CD4-positive, alpha-beta T cell treated with Interleukin-6 at 100 ng/mL for 8 hours (primary cell): ENCODE measurements at places on chromosomes 16 and 17.

- no peak for DNase-seq
Measured at GRCh38 chr16:49484451-49484849, 110.8 kb downstream of the C16orf78 start.

GRCh38 chr17:77863814-77864161 lies 94.7 kb upstream of the TNRC6C start:
- DNase-seq, result no peak

- no peak for DNase-seq
Measured at GRCh38 chr17:37212179-37212578, 163.6 kb upstream of the C17orf78 start.

- DNase-seq, result no peak
Measured at GRCh38 chr16:3908951-3909437, 28.5 kb upstream of the CREBBP start.

DNA sequence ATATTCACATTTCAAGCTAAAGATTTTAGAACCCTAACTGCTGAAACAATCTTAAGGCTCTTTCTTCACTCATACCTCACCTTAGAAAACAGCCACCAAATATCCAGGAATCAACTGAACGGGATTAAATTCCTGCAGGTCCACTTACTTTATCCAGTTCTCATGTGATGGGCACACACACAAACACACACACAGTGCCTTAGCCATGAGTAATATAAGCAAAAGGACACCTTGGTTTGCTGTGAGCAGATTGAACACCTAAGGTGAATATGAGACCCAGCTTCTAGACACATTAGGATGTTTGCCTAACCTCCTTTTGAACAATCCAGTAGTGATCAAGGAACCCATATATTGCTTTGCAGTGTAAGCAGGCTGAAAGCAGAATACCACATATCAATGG lies 81.5 kb downstream of the TUBD1 start:
- no peak for DNase-seq

DNA sequence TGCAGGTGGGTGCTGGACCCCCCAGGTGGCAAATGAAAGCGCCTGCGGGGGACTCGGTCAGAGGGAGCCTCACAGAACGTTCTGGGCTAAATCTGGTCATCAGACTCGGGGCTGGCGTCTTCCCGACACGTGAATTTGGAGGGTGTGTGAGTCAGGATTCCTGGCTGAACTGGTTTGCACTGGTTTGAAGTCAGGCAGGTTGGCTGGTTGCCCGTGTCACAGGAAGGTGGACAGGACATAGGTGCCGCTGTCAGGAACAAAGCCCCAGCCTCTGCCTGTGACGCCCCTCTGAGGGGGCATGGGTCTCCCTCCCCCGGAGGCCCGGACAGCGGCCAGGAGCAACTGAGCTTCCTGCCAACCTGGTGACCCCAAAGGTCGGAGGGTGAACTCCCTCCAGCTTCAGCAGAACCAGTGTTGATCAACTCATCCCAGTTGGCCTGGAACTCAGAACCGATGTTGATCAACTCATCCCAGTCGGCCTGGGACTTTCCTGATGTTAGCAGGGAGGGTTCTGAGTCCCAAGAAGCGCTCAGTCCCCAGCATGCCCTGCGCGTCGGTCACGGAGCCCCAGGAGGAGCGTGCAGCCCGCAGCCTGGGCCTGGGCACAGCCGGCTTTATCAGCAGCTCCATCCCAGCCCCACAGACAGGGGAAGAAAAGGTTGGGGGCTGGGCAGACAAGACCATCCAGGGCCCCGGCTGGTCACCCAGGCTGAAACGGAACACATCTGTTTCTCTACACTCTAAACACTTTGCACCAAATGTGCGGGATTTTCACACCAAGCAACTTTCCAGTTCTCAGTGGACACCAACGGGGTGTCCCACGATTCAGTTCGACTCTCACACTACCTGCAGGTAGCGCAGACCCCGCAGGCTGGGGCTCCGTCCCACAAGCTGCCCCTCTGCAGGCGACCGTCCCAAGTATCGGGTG lies 14.4 kb upstream of the METRNL start:
- no peak for DNase-seq

DNA sequence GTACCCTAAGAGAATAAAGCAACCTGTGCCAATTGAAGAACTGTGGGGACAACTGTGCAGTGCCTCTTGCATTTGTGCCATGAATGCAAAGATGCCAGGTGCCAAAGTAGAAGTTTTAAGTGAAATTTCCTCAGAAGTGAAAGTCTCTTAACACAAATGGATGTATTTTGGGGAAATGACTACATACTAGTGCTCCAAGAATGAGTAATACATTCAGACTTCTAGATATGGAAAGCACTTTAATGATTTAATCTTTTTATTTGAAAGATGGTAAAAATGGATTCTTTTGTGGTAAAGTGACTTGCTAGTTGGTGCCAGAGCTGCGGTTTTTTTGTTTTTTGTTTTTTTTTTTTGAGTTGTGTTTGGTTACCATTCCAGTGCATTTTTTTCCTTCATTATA lies 15.0 kb downstream of the UTP18 start:
- DNase-seq, result no peak

- DNase-seq, result peak; percentile 33
Measured at GRCh38 chr16:70520612-70521297, 2.6 kb downstream of the COG4 start.

DNA sequence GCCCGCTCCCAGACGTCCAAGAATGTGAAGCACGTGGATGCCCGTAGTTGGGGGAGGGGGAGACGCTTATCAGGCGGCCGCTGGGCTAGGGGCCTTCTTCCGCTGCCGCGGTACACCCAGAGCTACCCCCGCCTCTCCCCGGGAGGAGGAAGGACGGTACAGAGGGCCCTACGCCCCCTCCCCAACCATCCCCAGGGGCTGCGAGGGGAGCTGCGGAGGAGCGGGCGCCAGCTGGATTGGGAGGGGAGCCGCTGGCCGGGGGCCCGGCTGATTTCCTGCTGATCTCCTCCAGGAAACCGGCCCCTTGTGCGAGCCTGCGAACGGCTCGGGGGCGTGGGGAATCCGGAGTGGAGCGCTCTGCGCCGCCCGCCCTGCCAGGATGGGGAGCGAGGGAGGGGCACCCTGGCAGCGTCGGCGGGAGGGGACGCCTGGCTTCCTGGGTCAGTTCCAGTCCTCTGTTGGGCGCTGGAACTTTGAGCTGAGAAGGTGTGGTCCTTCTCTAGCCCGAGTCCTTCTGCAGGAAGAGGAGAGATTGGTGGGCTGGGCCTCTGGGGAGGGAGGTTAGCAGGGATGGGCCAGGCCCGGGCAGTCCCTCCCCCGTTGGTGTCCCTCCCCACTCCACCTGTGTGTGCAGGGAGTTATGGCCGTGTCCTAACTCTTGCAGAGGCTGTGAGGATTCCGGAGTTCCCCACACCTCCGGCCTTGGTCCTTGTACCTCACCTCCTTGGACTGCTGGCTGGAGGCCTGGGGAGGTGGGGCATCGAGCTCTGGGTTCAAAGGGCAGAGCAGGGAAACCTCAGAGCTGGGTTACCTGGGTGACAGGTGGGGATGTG lies 19.2 kb downstream of the GJD3 start:
- DNase-seq, result no peak

DNA sequence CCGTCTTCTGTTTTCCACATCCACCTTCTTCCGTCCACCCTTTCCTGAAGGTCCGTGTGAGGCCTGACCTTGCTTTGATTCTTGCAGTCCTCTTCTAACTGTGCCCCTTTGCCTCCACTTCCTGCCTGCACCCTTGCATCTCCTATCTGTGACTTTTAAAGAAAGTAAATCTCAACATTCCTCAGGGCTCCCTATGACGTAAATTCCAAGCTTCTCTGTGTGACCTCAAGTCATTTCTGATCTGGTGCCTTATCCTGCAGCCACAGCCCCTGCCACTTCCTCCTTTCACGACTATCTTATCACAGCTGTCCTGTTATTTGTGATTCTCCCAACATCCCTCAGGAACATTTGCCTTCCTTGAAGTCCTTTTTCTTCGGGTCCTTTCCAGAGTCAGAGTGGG lies 520.5 kb downstream of the CDH13 start:
- no peak for DNase-seq

DNA sequence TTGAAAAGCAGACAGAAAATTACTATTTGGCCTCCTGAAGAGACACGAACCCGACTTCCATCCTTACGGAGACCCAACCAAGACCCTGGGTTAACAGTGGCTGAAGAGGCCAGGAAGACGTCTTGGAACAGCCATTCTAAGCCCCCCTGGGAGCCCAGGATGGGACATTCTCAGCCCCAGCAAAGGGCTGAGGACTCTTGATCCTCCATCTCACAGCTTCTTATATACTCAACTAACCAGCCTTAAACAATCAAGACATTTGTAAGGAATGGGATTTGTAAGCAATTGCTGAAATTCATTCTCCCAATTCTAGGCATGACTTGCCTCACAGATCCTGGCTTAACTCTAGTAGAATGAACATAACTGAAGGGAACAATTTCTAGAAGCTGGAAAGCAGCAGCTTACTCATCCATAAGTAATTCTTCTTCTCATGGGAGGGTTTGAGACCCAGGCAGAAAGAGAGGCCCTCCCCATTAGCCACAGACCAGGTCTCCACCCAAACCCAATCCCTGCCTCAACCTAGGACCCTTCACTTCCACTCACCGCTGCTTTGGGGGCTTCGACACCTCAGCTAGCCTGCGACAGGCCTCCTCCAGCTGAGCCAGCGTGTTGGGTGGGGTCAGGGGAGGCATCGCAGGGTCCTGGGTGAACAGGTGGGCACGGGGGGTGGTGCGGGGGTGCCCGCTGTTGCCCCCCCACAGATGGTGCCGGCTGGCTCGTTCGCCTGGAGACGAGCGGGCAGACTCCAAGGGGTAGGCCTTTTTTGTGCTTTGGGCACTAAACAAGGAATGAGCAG lies 25.5 kb downstream of the AXIN2 start:
- no peak for DNase-seq

GRCh38 chr16:67719778-67720144 lies 645 bp upstream of the GFOD2 start:
- no peak for DNase-seq

DNA sequence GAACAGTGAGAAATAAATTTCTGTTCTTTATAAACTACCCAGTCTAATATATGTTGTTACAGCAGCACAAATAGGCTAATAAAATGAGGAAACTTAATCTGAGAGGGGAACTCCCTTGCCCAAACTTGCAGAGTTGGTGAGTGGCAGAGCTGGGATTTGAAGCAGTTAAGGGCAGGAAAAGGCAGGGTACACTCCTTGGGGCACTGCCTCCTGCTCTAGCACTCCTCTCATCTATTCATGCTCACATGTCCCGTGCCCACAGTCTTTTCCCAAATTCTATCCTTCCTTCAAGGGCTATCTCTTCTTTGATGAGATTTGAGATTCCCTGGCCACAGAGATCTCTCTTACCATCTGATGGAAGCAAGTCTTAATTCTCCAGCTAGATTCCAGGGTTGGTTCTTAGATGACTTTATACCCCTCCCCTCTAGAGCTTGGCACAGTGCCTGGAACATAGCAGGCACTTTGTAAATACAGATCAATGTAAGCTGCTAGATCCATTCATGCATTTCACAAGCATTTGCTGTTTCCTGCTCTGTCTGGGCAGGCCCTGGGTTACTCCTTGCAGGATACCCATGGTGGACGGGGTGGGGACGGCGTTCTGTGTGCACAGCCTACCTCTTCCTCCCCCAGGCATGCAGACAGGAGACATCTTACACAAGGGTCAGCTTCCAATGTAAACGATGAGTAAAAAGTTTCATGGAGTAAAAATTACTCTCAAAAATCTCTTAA lies 39.2 kb upstream of the ABCC12 start:
- DNase-seq, result no peak

GRCh38 chr17:13634021-13634420 lies 32.3 kb upstream of the HS3ST3A1 start:
- no peak for DNase-seq

DNA sequence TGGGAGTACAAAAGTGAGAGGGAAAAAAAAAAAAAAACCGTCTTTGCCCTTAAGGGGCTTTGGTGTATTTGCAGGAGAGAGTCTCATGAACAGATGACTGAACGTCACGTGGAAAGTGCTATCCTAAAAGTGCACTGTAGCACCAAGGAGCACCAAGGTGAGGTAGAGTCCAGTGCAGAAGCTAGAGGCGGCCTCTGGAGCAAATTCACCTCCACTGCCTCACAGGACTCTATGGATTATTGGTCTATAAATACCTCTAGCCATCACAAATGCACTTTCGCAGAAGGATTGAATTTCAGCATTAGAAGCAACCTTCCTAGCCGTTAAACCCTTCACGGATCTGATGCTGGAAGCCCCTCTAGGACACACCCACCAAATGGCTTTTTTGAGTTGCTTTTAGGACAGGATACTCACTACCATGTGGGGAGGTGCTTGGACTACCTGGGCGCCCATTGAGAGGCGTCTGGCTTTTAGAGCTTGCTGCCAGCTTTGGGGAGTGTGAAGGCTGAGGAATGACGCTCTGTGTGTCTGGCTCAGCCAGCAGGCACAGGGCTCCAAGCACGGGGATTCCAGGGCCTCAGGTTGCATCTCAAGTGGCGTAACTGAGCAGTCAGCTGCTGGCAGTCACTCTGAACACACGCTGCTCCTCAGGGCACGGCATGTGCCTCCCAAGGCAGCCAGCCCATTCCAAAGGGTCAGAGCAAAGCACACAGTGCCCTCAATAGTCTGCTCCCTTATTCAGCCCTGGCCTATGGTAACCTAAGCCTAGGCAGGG lies 52.7 kb downstream of the CDRT4 start:
- no peak for DNase-seq
